ENCODE measurements at places on chromosomes 4 and X.
A peak's percentile ranks its signal among the peaks of the same experiment; 100 is the strongest.

DNA sequence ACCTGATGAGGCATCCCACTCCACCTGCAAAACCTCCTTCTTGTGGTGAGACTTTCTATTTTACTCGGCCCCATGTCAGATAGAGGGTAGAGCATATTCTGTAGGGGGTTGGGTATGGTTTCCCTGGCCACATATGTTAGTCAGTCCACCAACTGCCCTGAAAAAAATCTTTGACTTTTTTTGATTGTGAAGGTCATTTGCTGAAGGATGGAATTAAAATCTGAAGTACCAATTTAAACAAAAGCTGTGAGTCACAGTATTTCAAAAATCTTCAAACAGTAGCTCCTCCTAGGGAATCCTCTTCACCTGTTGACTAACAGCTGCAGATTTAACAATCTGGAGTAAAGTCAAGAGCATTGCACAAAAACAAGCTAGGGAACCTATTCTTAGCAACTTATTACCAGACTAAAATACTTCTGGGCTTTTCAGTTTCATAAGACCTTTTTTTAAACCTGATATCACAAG lies 8.0 kb upstream of the CCDC110 start:
- no peak for DNase-seq

DNA sequence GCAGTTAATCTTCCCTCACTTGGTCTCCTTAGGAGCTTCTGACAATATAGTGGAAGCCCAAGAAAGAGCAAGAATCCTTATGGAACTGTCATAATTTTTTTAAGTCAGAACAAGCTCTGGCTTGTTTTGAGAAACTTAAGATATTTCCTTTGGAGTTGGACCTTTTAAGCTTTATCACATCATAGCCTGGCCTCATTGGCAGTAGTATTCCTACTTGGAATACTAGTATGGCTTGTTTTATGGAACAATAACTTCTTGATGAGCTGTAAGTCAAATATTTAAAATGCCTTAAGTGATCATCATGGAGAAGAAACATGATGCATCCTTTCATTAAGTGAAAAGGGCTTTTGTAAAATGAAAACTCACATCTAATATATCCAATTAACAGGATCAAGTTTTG lies 78.0 kb upstream of the NRK start:
- peak; percentile 62 for DNase-seq

GRCh38 chrX:18537524-18537923 lies 112.1 kb downstream of the CDKL5 start:
- no peak for DNase-seq

GRCh38 chr4:24564488-24564887 lies 19.9 kb downstream of the DHX15 start:
- no peak for DNase-seq

GRCh38 chr4:3184725-3185124 lies 64.2 kb upstream of the MSANTD1 start:
- no peak for DNase-seq

DNA sequence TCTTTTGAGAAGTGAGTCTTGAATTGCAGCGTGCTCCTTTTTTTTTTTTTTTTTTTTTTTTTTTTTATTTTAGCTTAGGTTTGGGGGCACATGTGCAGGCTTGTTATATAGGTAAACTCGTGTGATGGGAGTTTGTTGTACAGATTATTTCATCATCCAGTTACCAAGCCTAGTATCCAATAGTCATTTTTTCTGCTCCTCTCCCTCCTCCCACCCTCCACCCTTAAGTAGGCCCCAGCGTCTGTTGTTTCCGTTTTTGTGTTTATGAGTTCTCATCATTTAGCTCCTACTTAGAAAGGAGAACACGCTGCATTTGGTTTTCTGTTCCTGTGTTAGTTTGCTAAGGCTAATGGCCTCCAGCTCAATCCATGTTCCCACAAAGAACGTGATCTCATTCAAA lies 81.3 kb upstream of the TSPAN5 start:
- DNase-seq = peak; percentile 42

GRCh38 chrX:41664908-41665307 lies 23.9 kb upstream of the GPR34 start:
- DNase-seq = no peak

Measured in foreskin keratinocyte (primary cell).